ENCODE measurements at places on chromosomes 5 and 9.
A peak's percentile ranks its signal among the peaks of the same experiment; 100 is the strongest.

GRCh38 chr9:105148328-105149006, 96.0 kb upstream of the SLC44A1 start:
- DNase-seq, result peak; percentile 75

GRCh38 chr5:126987271-126987899, 43.0 kb downstream of the MARCHF3 start:
- DNase-seq, result no peak

DNA sequence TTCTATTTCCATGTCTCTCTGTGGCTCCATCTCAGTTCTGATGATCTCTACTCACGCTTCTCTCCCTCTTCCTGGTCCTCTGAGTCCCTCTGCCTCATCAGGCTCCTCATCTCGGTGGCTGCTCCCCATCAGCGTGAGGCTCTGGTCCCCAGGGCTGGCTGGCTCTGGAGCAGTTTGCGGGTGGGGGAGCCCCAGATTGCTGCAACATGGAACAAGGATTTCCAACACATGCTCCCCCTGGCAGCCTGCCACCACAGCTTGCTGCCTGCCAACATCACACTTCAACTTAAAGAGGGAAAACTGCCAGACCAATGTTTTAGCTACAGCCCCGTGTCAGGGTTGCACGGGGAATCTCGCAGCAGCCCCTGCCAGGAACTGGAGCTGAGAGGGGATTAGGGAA, 77.2 kb upstream of the NEK6 start:
- no peak for DNase-seq

GRCh38 chr5:133026664-133027153, 360 bp upstream of the ZCCHC10 start:
- DNase-seq, result no peak

DNA sequence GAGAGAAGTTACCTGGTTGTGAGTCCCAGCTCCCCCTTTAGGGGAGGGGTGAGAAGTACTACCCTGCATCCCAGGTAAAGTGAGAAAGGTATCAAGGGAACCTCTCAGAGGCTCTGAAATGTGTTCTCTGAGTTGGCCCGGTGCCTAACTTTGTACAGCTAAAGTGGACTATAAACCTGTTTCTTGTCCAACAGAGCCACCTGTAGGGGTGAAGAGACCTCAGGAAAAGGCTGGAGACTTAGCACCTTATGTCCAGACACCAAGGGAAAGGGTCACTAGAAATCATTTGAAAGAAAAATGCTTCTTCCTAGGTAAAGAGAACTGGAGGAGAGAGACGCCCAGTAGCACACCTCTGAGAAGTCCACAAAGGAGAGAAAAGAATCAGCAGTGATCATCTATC, 108.3 kb upstream of the KIF2A start:
- DNase-seq, result no peak

DNA sequence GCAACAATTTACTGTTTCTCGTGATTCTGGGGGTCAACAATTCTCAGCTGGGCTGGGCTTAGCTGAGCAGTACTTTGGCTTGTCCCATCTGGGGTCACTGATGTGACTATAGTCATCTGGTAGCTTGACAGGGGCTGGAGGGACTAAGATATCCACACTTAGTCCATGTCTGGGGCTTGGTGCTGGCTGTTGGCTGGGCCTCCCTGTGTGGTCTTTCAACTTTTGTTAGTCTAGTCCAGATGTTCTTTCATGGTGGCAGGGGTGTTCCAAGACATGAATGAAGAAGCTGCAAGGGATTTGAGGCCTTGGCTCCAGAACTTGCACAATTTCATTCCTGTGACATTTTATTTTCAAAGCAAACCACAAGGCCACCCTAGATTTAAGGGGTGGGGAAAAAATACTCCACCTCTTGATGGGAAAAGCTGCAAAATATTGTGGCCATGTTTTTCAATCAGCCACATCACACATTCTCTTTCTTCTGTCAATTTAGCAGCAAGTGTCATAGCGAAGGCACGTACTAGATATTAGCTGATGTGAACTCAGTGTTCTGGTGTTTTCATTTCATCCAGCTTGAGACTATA, 59.2 kb downstream of the TSSK1B start:
- DNase-seq, result no peak

- peak; percentile 22 for DNase-seq
Measured at GRCh38 chr9:21967702-21968101, 26.5 kb downstream of the CDKN2A start.

DNA sequence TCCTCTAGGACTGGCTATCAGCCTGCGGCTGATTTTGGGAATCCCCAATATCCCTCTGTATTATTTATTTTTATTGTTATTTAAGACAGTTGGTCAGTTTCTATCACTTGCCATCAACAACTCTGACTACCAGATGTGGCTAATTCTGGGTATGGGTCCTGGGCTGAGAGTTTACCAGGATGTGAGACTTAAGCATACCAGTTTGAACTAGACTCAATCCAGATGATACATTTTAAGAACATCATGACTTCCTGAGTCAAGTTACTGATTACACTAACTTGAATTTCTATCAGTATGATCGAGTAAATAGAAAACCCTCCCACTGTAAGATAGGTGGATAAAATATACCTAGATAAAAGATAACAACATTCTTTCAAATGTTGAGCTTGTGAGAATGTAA, 634.0 kb downstream of the MAT2B start:
- no peak for DNase-seq

DNA sequence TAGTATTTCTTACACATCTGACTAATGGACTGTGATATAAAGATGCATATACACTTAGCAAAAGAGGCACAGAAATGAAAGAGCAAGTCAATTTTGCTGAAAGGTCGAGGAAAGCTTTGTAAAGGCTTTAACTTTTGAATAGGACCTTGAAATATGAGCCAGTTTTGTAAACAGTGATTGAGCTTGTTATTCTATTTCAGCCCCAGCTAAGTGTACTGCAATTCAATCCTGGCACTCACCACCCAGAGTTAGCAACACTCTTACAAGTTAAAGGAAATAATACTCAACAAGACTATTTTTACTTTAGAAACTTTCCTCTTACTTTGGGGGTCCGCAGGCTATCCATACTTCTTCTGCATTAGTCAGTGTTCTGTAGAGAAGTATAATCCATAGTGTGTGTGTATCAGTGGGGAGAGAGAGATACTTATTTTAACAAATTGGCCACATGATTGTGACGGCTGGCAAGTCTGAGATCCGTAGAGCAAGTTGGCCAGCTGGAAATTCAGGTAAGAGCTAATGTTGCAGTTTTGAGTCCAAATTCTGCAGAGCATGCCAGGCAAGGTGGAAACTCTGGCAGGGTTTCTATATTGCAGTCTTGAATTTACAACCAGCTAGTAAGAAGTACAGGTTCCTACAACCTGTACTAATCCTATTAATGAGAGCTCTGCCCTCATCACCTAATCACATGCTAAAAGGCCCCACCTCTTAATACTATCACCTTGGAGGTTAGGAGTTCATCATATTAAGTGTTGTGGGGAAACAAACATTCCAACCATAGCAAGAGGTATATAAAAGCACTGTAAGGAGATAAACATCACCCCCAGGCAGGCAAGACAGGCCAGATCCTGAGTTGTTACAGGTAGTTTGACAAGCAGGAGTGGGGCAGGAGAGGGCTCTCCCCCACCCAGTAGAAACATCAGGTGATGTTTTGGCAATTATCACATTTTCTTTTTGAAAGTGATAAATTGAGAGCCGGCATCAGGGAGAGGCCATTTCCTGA, 33.6 kb downstream of the IL7R start:
- no peak for DNase-seq

- DNase-seq, result peak; percentile 77
Measured at GRCh38 chr5:151082282-151082902, 1.6 kb upstream of the TNIP1 start.

- no peak for DNase-seq
Measured at GRCh38 chr5:143585970-143586369, 182.5 kb upstream of the NR3C1 start.

- DNase-seq, result peak; percentile 59
Measured at GRCh38 chr9:110048976-110049698, 158.8 kb downstream of the C9orf152 start.

DNA sequence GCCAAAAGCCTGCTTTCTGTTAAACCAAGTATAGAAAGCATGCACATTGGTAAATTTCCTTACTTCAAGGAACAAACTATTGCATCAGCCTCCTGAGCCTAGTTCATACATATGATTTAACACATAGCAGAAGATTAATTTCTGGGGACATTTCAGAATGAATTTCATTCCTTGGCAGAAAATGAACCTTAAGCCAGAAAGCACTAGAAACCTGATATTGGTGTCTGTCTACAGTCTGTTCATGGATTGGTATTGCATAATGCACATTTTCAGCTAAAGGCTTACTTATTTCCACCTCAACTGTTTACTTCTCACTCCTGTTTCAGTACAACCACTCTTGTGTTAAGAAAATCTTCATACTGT, 1471.8 kb upstream of the NUDT12 start:
- DNase-seq, result no peak

DNA sequence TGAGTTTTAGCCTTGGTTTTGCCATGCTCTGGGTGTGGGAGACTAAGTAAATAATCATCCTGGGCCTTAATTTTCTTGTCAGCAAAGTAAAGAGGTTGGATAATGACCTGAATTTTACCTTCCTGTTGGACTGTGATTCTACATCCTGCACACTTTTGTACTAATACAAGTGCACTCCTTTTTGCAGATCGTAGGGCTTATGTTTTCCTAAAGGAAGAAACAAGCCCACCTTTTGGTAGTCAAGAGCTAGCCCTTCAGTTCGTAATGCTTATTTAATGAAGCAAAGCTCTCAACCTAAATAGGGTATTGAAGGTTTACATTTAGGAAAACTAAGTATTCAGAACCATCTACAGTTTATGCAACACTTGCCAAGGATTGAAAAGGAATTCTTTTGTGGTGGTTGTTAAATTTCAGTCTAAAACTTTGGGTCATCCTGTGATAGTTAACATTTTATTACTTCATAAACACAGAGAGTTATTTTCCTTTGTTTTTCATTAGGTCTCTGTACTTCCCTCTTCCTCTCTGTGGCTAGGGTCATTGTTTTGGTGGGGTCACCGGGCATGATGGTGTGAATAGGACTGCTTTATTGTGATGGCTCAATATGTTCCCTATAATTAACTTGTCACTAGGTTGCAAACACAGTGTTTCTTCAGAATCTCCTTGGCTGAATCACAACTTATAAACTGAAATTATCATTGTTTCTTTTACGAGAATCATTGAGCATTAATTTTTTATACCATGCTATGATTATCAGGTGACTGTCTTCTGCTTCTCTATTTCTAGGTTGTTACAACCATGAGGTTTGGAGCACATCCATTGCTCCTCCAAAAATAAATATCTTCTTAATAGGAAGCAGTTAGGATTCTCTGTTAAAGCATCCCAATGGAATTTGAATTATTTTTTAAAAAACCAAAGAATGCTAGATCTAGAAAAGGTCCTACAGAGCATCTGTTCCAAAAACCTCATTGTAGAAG, 28.5 kb downstream of the SPINK5 start:
- DNase-seq, result no peak

GRCh38 chr9:137738703-137739102, 119.9 kb downstream of the EHMT1 start:
- no peak for DNase-seq

DNA sequence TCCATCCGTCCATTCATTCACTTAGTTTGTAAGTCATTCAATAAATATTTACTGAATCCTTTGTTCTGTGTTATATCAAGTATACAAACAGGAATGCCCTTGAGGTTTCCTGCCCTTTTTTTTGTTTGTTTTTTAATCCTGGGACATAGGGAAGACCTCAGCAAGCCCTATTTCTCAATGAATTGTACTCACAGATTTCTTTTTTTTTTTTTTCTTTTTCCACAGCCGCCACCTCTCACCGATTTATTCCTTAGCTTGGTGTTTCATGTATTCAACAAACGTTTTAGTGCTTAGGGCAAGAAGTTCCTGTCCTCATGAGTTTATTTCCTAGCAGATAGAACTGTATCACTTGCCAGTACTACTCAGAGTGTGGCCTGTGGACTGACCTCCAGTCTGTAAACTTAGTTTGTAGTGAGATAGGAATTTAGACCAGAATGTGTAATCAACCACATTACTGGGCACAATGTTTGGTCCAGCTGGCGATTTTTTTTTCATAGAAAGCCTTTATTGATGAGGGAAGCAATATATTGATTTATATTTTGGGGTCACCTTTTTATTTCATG, 35.4 kb upstream of the C5orf47 start:
- DNase-seq, result no peak

GRCh38 chr5:80125022-80125961, 90.1 kb downstream of the THBS4 start:
- no peak for DNase-seq

DNA sequence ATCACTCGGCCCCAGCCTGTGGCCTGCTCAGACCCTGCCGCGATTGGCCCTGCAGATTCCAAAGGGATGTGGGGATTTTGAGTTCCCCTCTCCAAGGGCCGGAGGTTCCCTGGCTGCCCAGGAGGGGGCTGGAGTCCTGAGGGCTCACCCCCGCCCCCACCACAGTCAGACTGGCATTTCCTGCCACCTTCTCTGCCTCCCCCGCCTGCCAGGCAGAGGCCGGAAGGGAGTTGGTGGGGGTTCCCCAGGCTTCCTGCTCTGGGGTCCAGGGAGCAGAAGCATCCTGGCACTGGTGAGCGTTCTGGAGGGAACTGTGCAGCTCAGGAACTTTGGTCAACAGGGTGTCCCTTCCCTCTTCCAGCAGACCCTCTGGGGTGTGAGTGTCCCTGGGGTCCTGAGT, 70.6 kb downstream of the RXRA start:
- DNase-seq, result no peak

DNA sequence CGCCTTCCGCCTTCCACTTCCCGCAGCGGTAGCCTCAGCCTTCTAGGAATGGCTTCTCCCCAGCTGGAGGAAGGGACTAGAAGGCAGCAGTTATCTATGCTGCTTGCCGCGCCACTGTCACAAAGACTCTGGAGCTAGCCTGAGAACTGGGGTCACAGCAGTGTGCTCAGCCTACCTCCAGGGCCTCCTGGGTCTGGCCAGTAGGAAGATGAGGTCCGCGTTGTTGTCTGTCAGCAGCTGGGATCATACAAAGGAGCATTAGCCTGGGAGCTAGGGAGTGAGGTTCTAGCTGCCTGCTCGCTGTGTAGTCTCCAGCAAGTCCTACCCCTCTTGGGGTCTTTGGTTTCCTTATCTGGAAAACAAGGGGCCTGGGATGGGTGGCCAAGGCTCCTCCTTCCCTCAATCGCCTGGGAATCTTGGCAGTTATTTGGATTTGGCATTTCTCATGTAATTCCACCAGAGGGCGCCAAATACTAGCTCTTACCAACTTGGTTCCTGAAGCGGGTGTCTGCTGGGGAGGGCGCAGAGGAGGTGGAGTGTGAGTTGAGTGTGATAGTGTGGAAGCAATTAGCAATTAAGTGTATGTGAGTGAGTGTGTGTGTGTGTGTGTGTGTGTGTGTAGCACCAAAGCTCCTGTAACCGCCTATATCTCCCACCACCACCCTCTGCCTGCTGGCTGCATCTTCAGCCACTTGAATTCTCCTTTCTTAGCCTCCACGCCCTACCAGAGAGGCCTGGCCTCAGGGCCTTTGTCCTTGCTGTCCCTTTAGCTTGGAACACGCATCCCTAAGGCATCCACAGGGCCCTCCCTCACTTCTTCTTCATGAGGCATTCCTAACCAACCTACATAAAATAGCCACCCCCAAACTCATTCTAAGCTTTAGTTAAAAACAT, 97.1 kb downstream of the ENTREP1 start:
- peak; percentile 87 for DNase-seq

DNA sequence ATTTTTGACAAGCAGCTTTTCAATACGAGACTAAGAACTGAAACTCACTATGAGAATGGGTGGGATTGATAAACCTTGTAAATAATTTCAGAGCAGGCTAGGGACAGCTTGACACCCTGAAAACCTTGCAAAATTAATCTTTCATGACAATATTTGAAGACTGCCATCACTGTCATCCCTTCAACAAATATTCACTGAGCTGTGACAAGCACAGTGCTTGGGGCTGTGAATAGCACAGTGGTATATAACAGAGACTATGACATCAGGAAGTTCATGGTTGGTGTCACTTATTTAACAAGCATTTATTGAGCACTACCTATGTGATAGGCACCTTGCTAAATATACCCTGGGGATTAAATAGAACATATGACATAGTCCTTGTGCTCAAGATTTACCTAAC, 741.0 kb upstream of the RIOK2 start:
- DNase-seq, result no peak

All from mesendoderm (in vitro differentiated cells).